ENCODE measurements at places on chromosomes 6 and 20.

GRCh38 chr6:91271807-91272206 lies 684.9 kb upstream of the MAP3K7 start:
- no peak for DNase-seq

DNA sequence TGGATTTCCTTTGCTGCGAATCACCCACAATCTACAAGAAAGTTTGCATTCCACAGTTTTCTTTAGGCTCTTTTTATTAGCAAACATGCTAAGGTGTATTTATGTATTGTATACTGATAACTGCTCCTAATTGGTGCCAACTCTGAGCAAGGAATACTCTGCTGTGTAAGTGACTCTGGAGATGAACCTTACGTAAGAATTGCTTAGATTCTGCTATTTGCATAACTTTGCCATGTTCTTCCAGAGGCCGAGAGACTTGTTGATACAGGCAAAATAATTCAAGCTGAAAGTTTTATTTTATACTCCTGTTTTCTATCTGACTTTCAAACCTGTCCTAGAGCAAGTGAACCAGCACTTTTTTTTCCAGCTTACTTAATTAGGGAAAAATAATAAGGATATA lies 461.3 kb downstream of the GJA1 start:
- DNase-seq, result no peak

GRCh38 chr6:157884756-157885155 lies 61.7 kb downstream of the SNX9 start:
- DNase-seq, result no peak

DNA sequence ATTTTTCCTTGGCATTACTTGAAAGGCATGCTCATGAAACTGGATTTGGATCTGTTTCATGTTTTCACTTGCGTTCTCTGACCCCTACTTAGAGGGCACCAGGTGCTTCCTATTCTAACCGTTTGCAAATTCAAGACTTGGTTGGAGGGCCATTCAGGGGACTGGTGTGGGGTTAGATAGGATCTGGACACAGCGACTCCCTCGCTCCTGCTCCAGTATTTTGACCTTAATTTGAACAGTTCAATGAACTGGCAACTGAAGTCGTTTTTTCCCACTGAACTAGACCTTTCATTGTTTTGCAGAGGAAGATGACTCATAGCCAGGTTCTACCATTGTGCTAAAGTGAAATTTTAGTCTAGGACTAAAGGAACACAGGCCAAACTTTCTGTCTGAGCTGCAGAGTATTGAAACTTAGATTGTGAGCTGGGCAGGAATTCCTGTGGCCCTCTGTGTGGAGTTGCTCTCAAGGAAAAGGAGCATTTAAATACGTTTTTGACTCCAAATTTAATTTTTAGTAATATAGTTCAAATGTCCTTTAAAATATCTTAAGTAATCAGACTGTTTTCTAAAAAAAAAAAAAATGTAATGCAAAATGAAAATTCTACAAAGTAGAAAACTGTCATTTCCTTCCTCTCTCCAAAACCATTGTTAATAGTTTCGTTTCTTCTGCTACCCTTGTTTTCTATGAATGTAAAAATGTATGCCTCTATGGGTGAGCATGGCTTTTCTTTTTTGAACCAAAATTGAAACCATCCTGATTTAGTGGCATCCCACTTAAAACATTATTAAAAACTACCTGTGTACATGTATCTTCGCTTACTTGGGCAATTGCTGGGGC lies 64.8 kb downstream of the UTRN start:
- no peak for DNase-seq

GRCh38 chr6:111758608-111759329 lies 114.5 kb downstream of the FYN start:
- DNase-seq, result no peak

DNA sequence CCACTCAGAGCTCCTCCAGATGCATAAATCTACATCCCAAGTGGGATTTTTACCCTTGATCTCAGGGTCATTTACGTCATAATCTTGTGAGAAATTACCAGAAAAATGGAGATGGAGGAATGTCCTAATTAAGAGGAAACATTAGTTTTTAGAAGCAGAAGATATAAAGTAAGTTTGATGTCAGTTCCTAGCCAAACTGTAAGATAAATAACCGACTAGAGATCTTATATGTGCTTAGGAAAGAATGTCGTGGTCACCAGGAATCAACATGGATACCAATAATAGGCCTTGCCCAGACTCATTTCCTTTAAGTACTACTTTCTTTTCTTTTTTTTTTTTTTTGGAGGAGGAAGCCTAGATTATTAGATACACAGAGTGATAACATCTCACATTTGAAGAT lies 186.9 kb downstream of the UTRN start:
- no peak for DNase-seq

- no peak for DNase-seq
Measured at GRCh38 chr20:23065266-23066201, 16.1 kb upstream of the THBD start.

DNA sequence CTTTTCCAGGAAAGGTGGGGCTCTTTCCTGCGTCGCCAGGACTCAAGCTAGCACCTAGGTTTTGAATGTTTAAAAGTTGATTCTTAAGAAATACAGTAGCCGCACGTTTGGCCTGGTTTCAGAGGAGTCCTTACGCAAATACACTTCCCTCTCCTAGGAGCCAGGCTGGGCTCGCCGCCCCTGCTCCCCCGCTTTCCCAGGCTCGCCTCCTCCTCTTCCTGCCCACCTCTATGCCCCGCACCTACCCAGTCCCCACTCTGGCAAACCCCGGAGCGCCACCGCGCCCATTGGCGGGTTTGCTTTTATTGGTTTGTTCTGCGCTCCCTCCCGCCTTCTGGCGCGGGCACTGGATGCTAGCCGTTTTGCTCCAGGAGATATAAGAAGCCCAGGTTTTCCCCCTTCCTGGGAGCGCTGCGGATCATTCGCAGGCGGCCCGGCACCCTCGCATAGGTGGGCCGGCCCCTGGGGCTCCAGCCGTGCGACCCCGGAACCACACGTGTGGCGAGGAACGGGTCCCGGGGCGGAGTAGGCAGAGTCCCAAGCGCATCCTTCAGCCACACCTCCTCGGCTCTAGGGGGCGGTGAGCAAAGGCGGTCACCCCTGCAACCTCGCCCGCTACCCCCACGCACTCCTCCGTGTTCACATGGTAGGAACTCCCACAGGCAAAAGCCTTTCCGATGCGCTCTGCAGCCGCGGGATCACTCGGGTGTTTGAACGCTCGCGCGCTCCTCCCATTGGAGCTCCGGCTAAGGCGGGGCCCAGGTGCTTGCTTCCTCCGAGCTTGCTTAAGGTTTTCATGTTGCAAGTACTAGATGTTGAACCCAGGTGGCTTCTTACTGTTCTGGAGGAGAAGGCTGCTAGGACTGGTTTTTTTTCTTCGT lies 119.0 kb downstream of the RTN4IP1 start:
- DNase-seq, result no peak

GRCh38 chr6:99349171-99350141 lies at the start of gene FAXC:
FAXC (minus strand) TSS chr6:99349674; CDS start chr6:99349372, 302 bp downstream.
- no peak for DNase-seq

GRCh38 chr6:106182455-106182854 lies 96.3 kb downstream of the PRDM1 start:
- no peak for DNase-seq

DNA sequence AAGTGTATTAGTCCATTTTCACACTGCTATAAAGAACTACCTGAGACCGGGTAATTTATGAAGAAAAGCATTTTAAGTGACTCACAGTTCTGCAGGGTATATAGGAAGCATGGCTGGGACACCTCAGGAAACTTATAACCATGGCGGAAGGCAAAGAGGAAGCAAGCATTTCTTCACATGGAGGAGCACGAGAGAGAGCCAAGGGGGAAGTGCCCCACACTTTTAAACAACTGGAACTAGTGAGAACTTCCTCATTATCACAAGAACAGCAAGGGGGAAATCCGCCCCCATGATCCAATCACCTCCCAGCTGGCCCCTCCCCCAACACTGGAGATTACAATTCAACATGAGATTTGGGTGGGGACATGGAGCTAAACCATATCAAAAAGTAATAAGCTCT lies 28.3 kb upstream of the B3GAT2 start:
- DNase-seq, result no peak

- no peak for DNase-seq
Measured at GRCh38 chr6:132491303-132491702, 21.6 kb downstream of the STX7 start.

GRCh38 chr6:119339941-119340456 lies 9.6 kb downstream of the MAN1A1 start:
- no peak for DNase-seq

- DNase-seq, result no peak
Measured at GRCh38 chr6:127298475-127298874, 31.8 kb downstream of the RNF146 start.

DNA sequence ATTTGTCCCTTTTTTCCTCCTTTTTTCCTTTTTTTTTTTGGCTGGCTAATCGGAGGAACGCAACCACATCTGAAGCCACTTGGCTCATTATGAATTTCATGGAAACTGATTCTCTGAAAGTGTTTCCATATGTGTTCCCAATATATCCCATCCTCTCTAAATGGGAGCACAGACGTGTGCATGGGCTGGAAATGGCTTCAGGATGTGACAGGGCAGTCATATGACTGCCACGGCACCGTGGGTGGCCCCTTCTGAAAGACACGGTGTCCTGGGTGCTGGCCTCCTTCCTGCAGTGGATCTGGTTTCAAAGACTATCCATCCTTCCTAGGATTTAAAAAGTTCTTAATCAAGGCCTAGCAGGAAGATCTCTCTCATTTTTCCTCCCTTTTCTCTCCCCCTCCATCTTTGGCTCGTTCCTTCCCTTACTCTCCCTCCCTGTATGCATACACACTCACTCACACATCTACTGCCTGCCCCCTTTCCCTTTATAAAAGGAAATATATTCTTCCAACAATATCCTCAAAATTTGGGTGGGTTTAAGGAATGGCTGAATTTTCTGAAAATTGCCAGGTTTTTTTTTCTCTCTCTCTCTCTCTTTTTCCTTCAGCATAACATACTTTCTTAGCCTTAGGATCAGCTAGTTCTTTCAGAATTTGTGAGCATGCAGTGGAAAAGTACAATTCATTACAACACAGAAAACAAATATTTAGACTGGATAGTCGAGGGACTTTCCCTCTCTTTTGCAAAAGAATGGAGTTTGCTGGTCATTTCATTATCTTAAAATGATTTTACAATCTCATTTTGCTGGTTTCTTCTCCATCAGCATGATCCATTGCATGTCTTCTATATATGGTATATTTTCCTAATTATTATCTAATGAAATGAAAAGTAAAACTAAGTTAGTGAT lies 161.2 kb upstream of the SUPT3H start:
- DNase-seq, result no peak

GRCh38 chr6:14231501-14232280 lies 114.1 kb downstream of the CD83 start:
- no peak for DNase-seq

GRCh38 chr20:58447511-58448391 lies 58.7 kb downstream of the VAPB start:
- DNase-seq, result peak; percentile 31

DNA sequence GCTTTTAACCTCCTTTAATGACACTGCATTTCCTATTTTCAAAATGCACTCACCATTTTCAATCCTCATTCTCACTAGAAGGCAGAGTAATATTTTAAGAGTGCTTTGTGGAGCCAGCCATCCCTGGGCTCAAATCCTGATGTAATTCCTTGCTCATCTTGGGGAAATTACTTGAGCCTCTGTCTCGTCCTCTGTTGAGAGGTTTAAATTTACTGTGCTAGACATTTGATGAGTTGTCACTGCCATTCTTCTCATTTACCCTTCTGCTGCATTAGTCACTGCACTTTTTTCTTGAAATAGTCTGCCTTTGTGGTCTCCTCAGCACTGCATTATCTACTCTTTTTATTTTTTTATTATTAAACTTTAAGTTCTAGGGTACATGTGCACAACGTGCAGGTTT lies 150.0 kb upstream of the HDDC2 start:
- DNase-seq, result no peak

DNA sequence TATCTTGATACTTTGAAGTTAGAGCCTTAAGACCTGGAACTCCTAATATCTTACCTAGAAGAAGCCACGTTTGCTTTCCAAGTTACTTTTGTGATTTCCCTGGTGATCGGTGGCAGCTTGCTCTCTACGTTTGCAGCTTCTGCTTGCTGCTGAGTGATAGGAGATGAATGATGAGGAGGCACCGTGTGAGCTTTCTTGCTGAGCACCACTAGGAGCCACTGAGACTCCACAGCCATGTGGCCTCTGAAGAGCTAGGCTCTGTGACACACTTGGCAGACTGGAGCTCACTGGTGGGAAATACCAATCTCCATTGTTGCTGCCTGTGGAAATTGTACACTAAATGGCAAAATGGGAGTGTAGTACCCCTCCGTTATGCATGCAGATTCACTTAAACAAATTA lies 161.8 kb downstream of the IBTK start:
- DNase-seq, result no peak

GRCh38 chr6:134379599-134379998 lies 61.7 kb upstream of the SGK1 start:
- DNase-seq, result no peak

DNA sequence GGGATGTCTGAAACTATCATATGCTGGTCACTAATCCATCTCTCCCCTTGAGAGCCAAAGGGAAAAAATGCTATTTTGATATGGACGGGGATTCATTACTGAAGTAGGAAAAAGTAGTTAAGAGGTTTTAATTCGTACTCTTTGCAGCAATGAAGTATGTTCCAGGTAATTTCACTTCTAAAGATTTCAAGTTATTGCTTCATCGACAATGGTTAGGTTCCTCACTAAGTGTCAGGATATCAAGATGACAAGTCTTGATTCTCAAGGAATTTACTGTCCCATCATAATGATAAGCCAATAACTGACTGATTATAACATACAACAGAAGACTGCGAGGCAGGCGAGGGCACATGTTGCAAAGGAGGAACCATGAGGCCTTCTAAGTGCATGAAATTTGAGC lies 57.0 kb downstream of the GMDS start:
- no peak for DNase-seq

DNA sequence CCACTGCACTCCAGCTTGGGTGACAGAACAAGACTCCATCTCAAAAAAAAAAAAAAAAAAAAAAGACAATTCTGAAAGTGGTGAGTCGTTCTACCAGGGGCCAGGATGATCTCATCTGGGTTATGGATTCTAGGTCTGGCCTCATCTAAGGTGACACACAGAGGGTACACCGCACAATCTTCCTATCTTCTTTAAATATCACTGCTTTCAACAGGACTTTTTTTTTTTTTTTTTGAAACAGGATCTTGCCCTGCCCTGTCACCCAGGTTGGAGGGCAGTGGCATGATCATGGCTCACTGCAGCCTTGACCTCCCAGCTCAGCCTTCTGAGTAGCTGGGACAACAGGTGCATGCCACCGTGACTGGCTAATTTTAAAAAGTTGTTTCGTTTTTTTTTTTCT lies 67.7 kb downstream of the SLC16A10 start:
- no peak for DNase-seq

All from stimulated activated CD4-positive, alpha-beta T cell treated with anti-CD3 and anti-CD28 coated beads, Interleukin-12 subunit alpha, Interleukin-12 subunit beta, amount 100 ng/mL, for 24 hours (primary cell).